ENCODE measurements at places on chromosomes 1 and 21.
A peak's percentile ranks its signal among the peaks of the same experiment; 100 is the strongest.

DNA sequence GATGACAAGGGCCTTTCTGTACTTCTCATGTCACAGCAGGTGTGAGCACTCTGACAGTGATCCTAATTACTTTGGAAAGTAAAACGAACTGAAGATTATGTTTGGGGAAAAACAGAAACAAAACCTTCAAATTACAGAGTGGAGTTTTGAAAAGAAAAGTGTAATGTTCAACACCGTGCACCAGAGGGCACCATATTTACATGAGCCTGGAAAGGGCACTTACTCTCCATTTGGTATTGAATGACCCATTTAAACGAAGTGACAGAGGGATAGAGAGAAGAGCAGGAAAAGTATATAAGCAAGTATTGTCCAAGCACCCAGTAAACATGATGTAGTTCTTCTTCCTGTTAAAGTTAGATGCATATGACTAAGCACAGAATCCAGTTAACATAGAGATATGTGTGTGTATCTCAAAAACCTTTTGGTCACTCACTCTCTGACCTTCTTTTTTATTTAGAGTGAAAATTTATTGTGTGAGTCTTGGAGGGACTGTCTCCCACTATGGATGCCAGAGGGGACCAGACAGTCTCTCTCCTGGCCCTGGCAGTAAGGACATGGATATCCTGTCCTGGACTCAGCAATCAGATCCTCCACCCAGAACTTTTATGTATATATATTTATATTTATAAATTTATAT is 3.8 kb upstream of the RGSL1 start:
- no peak for DNase-seq

DNA sequence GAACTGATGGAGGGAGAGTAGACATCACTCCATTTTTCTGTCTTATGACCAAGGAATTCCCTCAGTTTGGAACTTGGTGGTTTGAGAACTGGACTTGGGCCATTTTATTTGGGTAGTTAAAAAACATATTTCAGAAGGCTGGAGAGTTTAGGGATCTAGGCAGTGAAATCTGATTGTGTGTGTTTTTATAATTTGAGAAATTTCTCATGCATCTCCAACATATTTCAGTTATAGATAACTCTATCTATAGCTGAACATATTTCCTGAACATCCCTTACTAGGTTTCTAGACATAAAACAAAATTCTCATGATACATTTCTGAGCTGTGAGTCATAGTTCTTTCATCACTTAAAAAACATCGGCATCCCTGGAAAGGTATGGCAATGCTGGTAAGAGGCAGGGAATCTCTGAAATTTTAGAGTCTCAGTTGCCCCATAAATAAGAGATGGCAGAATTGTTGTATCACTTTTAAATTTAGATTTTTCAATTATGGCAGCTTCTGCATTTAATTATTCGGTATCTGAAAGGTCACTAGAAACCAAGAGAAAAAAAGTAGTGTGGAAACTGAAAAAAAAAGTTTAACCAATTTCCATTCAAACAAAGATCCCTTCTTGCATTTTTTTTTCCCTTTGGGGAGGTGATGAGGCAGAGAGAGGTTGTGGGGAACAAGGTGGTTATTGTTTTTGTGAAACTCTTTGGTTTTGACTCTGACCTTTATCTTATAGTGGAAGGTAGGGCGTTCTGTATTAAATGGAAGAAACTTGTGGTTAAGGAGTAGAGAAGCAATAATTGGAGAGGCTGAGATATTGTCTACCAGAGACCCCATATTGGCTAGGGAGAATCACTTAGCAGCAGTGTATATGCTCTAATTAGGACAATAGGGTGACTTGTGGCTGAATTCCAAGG is 102.9 kb downstream of the FASLG start:
- DNase-seq: no peak

- DNase-seq: no peak
Measured at GRCh38 chr1:62362061-62362917, 43.1 kb upstream of the KANK4 start.

DNA sequence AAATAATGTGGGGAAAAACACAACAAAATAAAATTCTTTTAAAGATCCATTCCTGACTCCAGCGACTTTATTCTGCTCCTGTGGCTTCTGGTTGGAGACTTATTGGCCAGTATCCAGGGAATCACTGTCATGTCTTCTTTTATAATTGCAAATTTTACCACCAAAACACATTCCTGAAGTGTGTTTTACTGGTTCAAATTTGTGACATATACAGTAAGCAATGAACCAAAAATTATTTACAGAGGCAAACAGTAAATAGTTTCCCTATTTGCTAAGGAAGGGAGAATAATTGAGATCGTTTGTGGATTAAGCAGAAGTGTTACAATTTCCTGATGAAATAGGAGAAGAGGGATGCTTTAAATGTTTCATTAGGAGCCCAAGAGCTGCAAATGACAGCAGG is 118.7 kb downstream of the ZNF281 start:
- no peak for DNase-seq

GRCh38 chr1:9413877-9414213 is 121.2 kb downstream of the SPSB1 start:
- DNase-seq: no peak

DNA sequence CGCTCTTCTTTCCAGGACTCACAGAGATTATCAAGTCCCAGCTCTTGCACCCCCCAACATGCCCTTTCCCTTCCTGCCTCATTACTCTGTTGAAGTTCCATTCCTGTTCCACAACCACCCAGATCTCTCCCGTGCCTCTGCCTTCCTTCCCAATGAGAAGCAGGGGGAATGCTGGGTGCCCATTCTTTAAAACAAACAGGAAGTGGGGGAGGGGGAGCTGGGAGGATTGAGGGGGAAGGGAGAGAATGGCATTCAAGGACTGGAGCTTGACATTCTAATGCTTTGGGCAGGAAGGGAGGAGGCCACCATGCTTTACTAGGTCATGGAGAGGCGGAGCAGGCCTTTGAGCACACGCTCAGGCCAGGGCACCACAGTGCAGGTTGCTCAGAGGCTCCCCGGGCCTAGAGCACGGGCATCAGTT is 150.3 kb upstream of the IRF2BP2 start:
- DNase-seq: no peak

DNA sequence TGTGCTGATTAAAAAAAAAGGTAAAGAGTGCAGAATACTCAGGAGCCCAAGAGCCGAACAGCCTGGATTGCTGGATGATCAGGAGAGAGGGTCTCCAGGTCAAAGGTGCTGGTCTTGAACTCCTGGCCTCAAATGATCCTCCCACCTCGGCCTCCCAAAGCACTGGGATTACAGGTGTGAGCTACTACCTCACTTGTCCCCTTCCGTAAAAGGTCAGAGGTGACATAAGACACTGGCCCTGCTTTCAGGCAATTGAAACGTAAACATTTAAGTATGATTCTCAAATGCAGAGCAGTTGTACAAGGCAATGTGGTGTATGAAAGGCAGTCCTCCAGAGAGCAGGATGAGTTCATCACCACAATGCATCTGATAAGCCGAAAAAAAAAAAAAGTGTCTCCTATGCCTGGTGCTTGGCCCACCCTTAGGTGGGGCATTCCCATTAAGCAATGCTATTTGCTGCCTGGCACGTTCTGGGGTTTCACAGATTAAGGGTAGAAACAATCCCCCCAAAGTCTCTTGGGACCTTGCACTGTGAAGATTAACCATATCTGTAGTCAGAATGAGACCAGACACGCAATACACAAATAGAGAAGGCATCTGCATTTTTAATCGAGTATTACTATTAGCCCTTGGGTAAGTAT is 47.7 kb downstream of the PARP1 start:
- DNase-seq: no peak

DNA sequence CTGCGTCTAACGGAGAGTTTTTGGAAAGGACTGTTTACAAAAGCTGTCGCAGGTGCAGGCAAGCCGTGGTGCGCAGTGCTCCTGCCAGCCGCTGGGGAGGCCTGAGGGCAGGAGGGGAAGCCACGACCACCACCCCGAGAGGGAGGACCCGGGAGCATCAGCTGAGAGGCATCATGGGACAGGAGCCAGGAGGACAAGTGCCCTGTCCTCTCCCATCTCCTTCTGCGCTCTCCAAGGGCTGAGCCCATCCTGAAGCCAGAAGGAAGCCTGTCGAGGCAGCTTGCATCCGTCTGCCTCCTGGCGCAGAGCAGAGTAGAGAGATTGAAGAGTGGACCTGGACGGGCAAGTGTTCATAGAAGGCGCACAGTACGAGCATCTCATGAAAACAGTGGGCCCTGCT is 310.9 kb downstream of the KIF26B start:
- no peak for DNase-seq

DNA sequence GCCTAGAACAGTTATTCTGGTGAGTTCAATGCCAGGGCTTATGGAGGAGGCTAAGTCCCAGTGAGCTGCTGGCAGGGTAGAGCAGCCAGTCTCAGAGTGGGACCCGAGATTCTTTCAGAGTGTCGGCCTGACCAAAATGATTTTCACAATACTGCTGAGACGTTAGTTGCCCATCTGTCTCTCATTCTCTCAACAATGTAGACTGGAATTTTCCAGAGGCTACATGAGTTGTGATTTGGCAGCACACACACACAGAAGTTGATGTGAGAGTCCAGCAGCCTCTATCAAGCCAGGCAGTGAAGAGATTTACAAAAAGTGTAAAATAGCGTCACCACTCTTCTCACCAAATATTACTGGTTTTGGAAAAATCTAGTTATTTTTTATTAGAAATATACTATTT is 21.7 kb downstream of the CACNA1S start:
- no peak for DNase-seq

- no peak for DNase-seq
Measured at GRCh38 chr1:157195521-157196244, 57.5 kb upstream of the ETV3 start.

GRCh38 chr1:198878566-198878965 is 239.7 kb downstream of the PTPRC start:
- DNase-seq: no peak

GRCh38 chr1:183277821-183278738 is 92.0 kb downstream of the LAMC2 start:
- DNase-seq: no peak

- DNase-seq: no peak
Measured at GRCh38 chr1:180234369-180235076, 4.5 kb downstream of the LHX4 start.

- no peak for DNase-seq
Measured at GRCh38 chr1:231729544-231729943, 103.0 kb downstream of the DISC1 start.

DNA sequence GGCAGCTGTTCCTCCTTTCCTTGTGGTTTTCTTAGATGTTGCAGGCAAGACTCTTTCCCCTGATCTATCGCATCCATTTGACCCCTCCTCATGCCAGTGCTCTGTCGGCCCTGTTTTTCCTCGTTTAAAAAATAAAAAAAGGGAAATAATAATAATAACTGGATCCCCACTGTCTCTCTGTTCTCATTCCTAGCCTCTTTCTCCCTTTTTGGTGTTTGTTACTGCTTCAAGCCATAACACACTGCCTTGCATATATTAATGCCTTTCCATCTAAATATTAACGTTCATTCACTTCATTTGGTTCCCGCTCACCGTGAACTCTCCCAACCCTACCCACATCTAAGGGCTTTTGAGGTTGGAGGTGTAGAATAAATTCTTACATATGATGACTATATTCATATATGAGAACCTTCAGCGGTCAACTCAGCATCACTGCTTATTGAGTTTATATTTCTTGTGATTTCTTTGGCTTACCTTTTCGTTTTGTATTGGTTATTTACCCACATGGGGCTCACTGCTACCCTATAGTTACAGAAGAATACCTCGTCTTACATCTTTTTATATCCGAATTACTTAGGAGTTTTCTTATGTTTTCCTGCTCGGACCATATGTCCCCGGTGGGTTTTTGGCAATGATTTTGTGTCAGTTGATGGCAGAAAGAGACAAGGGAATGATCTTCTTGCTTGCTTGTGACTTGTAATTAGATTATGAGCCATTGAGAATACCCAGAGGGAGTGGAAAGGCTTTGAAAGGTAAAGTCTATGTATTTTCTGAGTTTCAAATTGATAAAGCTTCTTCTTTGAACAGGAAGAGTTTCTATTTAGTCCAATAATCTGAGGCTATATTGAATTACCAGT is 805 bp downstream of the ATG4C start:
- DNase-seq: peak; percentile 19

- DNase-seq: no peak
Measured at GRCh38 chr1:203776636-203777035, 11.7 kb downstream of the LAX1 start.

- DNase-seq: no peak
Measured at GRCh38 chr1:241172486-241172885, 184.5 kb downstream of the RGS7 start.

DNA sequence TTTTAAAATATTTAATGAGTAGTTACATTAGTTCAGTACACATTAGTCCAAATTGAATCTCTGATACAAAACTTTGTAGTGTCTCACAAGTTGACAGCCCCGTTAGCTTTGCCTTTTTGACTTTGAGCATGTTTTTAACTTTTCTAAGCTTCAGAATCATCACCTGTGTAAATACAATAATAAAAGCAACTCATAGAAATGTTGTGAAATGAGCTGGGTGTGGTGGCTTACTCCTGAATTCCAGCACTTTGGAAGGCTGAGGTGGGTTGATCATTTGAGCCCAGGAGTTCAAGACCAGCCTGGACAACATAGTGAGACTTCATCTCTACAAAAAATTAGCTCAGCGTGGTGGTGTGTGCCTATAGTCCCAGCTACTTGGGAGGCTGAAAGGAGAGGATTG is 11.1 kb downstream of the RRP15 start:
- DNase-seq: no peak

DNA sequence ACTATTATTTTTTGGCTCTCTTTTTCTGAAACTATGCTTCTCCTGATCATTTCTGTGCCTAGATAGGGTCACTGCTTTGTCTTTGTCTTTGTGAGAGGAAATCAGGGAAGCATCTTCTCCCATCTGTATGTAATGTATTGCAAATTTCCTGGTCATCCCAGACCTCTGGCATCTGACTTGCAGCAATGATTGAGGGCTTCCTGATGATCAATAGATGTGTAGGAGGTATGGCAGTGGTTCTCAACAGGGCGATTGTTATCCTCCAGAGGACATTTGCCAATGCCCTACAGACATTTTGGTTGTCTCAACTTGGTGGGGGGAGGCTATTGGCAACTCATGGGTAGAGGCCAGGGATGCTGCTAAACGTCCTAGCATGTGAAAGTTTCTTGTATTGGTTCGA is 64.7 kb downstream of the RGL1 start:
- DNase-seq: no peak

DNA sequence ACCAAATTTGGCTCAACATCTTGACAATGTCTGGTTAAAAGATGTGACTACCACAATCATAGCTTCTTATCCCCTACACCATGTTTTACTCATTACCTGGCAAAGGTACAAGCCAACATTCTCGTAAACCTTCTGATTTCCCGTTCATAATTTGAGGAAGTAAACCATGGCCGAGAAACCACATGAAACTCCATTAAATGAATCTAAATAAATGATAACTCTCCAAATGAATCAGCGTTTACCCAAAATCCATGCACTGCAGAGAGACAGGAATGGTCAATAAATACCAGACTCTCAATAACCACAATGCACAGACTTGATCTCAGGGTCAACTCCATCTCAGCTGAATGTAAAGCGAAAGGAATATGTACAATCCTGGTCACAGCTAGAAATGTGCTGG is 125.2 kb downstream of the TYW3 start:
- no peak for DNase-seq

GRCh38 chr1:43438006-43438405 is 15.7 kb downstream of the HYI start:
- DNase-seq: no peak
